ENCODE measurements at places on chromosomes 4 and X.

GRCh38 chrX:122091571-122091970, 1044.2 kb downstream of the GLUD2 start:
- no peak for DNase-seq

DNA sequence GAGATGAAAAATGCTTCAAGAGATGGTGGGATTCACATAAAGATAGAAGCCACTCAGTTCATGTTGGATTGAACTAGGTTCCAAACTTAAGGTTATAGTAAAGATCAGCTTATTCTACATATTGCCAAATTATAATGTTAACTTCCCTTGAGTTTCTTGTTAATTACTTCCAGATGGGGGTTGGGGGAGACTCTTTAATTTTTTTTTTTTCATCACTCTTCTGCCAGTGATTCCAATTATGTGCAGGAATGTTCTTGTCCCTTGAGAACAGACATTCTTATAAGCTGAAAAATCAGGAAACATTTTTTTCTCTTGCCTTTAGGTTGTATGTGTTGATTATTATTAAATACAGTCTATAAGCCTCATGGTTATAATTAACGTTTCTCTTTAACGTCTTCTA, 30.0 kb downstream of the MND1 start:
- DNase-seq: no peak

- DNase-seq: no peak
These were observed 1.5 kb downstream of the GSTCD start for GRCh38 chr4:105710012-105710600.

GRCh38 chr4:186740822-186741221, 17.2 kb upstream of the FAT1 start:
- DNase-seq: no peak

GRCh38 chrX:24025741-24026403, 1.1 kb downstream of the KLHL15 start:
- DNase-seq: peak; percentile 29

- DNase-seq: no peak
These were observed 31.2 kb upstream of the PAGE1 start for GRCh38 chrX:49726966-49727365.

All from NCI-H2171 (cell line).